Astrocyte of the hippocampus (primary cell): ENCODE measurements at places on chromosomes 6 and 20.

- peak; percentile 66 for DNase-seq
Observed at GRCh38 chr6:37127961-37128862, 41.7 kb upstream of the PIM1 start.

GRCh38 chr6:147508866-147509608 is 547 bp downstream of the SAMD5 start:
- DNase-seq: peak; percentile 52

- DNase-seq: peak; percentile 51
Observed at GRCh38 chr6:34027445-34027936, 118.4 kb downstream of the GRM4 start.

DNA sequence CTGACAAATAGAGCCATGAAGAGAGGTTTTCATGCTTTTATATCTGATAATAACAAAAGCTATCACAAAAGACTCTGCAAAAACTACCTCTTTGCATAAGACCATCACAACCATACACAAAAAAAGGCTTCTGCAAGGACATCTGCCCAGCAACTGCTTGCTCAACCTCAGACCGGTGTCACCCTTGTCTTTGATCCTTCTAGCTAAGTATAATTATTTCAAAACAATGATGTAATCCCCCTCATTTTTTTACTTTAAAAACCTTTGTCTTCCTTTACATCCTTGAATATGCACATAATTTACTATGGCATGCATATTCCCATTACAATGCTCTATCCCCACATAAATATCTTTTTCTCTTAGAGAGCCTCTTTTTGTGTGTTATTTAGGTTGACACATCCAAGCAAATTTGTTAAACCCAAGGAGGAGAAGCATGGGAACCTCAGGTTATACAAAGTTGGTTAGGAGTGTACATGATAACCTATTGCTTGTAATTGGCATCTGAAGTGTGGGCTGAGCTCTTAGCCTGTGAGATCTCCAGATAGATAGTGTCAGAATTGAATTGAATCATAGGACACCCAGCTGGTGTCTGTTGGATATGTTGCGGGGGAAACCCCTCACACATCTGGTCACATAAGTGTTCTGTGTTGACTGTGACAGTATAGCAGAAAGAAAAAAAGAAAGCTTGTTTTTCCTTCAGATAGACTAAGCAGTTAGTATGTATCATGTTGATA is 20.7 kb upstream of the CGA start:
- no peak for DNase-seq

DNA sequence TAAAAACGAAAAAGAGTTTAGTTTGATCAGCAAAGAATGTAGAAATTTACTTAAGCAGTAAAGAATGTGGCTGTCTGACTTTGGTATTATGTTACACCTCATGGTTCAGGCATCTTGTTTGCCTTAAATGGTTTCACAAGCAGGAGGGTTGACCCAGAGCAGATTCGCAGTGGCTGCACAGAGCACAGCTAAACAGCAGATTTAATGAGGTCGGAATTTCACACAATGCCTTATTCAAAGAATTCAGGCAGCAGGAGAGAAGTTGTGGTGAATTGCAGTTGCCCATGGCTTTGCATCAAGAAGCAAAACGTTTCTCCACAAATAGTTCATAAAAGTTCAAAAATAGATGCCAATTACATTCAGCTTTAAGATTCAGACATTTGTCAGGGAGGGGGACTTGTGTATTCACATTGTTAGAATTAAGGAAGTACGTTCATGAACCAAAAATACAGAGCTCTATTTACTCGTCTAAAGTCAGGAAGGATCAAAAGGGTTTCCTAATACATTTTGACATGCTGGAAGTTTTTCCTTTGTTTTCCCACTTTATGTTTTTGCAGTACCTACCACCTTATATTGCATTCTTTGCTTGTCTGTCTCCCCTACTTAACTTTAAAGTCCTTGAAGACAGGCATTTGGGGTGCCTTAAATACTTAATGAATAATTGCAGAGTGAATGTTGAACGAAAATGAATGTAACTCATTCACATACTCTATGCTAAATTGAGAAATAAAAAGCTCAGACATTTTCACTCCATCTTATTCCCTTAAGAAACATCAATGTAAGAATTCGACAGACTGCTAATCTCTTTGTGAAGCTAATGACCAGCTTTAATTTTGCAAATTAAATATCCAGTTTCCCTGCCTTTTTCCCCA is 1163.6 kb upstream of the CITED2 start:
- peak; percentile 98 for DNase-seq
